ENCODE measurements at places on chromosomes 3 and 15.

GRCh38 chr15:57640930-57641682 is 49.4 kb downstream of the MYZAP start:
- no peak for DNase-seq

- no peak for DNase-seq
These were observed 267.9 kb downstream of the CHST2 start for GRCh38 chr3:143387425-143387824.

DNA sequence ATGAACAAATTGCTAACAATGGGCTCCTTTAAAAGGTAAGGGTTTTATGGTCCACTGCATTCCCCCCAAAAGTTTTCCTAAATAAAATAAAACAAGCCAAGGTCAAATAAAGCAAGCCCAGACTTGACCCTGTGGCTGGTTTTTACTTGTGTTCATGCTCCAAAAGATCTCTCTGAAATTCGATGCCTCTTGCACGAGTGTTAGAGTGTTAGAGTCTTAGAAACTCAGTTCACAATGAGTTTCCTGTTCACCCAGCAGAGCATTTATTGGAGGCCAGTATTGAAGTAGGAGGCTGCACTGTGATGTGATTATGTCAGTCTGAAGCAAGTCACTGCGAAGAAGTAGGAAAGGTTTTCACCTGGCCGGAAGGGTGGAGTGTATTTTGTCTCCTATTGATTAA is 59.9 kb upstream of the LRTM1 start:
- no peak for DNase-seq

DNA sequence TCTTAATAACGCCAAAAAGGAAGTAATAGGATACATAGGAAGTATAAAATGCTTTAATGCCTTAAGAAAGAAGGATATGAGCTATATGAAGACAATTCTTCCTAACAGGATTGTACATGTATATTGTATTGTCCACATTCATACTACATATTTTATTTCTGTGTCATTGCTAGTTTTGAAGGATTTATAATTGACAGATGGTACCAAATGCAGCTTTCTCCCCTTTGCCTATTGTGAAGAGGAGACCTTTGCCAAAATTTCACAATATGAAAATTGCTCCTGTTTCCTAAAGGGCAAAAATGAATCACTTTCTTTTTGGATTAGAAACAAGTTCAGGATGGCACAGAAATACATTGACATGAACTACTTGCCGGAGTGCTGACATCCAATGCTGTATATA is 34.8 kb upstream of the EOMES start:
- no peak for DNase-seq

GRCh38 chr3:48966876-48967361 is 23.1 kb upstream of the P4HTM start:
- peak; percentile 54 for DNase-seq

DNA sequence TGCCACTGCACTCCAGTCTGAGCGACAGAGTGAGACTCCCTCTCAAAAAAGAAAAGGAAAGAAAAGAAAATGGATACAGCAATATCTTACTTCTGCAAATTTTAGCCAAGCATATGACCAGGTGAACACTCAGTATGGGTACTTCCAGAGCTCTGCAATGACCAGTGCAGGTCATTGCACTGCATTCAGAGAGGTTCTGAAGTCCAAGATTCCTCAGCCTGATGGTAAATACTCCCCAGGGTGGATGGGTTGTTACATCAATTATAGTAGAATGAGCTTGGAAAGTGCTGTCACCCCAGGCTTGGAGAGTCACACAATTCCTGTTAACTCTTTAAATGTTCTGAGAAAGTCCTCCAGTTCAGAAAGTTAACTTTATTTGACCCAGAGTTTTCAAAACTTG is 103.7 kb downstream of the RPLP1 start:
- DNase-seq, result no peak

GRCh38 chr15:57890878-57891277 is 174.6 kb downstream of the ALDH1A2 start:
- no peak for DNase-seq

DNA sequence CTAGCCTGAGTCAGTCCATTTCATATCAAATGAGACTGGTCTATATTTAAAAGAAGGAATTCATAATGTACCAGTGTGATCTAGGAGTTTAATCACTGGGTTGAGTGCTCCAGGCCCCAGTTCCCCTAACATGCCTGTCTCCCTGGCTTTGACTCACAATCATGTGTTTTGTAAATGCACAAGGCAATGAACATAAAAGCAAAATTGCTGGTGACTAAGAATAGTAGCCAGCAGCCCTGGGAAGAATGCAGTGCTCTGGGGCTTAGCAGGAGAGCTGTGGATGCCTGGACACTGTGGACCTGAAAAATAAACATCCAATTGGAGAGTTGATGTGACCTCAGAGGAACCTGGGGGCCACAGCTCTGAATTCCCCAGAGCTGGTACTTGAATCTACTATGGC is 50.3 kb downstream of the SYNPR start:
- DNase-seq, result no peak

DNA sequence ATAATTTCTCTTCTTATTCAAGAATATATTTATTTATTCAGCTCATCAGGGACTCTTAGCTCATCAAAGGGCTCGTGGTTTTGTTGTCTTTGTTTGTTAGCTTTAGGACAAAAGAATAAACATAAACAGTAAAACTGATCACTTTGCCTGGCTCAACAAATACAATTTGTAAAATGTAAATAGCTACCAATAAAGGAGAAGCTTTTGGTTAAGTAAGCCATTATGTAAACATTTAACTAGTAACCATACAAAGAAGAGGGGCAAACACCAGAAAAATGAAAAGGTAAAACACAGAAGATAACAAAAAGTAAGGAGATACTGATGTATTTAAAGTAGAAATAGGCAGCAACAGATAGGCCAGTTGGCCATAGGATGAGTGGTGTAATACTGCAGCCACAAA is 761.7 kb downstream of the ROBO1 start:
- no peak for DNase-seq

DNA sequence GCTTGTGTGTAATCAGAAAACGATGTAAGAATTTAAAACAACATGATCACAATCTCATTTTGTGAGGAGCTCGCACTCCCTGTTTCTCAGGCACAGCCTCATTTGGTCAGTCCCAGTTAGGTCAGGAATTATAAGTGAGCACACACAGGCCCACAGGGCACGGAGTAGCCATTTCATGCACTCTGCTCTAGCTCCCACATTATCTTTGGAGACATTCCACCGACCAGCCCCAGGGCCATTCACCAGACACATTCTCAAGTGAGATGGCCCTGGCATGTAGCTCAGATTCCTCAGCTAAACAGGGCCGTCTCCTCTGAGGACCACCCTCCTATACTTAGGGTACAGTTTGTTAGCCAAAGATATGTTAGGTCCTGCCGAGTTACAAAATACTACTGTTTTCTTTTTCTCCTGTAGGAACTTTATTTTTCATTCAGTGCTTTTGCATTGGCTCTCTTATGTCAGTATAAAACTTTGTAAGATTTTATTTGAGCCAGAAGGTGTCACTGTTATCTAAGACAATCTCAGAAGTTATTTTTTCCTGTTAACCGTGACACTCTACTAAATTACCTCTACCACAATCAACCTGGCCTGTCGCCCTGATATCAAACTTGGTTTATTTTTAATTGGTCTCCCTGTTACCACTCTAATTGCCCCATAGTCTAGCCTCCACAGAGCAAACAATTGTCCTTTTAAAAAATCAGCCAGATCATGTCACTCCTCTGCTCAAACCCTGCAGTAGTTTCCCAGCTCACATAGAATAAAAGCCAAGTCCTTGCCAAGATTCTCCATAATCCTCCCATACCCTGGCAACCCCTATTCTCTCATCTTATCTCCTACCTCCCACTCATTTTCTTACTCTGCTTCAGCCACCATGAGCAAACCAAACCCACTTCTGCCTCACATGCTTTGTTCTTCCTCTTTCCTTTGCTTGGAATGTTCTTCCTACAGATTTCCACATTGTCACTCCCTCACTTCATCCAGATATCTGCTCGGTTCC is 105.7 kb downstream of the PPP2R3A start:
- DNase-seq, result no peak

- DNase-seq, result no peak
These were observed 11.5 kb downstream of the LIPC start for GRCh38 chr15:58443308-58443707.

DNA sequence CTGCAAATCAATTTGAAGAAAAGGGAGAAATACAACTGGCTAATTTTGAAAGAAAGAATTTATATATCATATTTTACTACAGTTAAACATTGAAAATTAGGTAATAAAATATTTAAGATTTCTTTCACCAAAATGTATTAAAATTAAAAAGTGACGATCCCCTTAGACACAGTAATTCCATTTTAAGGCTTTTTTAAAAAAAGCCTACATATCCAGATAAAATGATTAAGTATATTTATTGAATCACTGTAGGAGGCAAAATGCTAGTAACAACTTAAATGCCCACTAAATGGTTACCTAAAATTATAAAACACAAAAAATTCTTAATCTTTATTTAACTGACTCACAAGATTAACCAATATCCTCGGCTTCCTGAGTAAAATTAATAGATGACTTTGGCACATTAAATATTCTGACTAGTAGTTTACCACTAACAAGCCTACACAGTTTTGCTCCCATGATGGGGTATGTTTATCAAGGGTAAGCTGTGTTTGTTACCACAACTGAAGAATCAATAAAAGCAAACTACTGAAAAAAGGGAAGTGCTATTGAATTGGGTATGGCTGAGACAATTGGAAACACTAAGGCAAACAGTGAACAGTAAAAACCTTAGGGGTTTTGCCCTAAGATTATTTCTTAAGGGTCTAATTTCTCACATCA is 28.4 kb downstream of the ANKRD28 start:
- DNase-seq, result no peak

DNA sequence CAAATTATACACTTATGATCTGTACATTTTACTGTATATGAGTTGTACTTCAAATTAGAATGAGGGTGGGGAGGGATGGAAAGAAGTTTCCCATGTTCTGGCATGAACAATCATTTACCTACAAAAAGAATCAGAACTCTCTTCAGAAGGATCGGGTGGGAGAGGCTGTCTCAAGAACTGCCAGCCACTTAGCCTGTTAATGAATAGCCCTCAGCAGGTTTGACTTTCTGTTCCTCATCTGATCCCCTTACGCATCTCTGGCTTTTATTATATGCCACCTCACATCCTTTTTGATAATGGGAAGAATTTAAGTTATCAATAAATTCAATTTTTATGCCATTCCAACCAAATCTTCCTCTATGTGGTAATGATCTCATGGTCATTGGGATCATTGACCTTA is 168.3 kb upstream of the TGFBR2 start:
- no peak for DNase-seq

- peak; percentile 11 for DNase-seq
These were observed 41.4 kb upstream of the EIF1B start for GRCh38 chr3:40267937-40268724.

DNA sequence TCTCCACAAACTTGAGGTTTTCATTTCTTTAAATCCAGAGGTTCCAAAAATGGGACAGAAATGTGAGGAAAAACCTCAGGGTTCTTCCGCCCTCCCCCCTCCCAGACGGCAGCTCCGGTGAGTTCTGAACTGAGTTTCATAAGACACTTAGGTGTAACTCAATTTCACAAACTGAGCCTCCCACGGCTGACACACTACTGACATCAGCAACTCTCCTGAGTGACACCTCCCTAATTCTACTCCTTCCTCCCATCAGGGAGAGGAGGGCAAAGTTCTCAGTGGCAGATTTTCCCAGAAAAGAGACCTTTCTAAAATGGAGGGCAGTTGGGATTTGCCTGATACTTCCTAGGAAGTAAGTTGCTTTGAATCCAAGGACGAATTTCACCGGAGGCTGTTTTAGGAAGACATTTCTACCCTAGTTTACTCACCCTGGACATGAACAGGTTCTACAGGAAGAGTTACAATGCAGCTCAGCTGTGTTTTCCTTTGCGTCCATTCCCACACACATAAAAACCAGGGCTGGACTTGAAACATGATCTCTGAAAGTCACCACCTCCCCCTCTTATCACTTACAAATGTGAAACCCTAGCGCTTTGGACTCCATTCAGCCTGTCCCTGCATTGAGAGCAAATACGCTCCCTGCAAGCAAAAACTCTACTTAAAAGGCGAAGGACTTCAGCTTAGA is 78.1 kb upstream of the LMOD3 start:
- peak; percentile 73 for DNase-seq

DNA sequence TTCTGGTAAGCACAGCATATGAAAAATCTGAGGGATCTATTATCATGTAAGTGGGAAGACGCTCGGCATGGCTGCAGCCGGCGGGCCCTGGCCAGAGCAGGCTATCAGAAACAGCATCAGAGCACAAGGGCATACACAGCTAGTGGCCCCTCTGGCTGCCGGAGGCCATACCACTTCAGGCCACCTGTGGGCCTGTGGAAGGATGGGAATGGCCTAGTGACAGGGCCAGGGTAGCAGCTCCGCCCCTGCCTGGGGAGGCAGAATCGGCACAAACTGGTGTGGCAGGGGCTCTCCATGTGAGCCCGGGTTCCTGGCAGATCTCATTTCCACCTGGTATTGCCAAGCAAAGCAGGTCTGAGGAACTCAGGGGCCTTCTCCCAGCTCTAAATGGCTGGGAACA is 46.4 kb downstream of the SH3BP5 start:
- no peak for DNase-seq

DNA sequence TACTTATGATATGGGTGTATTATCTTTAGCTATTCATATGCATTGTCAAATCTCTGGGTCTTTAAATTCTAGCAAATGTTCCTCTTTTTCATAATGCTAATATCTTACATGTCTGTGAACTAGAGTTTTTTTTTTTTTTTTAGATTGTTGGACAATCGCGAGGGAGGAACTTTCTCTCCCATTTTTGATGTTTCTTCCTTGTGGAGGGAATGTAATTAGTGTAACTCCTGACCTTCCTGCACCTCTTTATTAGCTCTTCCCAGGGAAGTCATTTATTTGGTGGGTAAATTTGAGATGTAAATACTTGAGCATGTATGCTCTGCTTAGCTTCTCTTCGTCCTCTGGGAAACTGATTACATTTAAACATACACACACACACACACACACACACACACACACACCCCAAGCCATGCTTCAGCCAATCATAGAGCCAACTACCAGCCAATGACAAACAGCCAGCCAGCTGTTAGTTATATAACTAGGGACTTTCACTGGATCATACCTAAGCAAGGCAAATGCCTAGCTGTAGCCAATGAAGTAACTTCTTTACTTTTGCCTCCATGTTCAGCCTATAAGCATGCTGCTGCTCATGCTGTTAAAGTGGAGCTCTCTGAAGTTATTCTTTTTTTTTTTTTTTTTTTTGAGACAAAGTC is 8.3 kb upstream of the USP8 start:
- DNase-seq, result no peak

DNA sequence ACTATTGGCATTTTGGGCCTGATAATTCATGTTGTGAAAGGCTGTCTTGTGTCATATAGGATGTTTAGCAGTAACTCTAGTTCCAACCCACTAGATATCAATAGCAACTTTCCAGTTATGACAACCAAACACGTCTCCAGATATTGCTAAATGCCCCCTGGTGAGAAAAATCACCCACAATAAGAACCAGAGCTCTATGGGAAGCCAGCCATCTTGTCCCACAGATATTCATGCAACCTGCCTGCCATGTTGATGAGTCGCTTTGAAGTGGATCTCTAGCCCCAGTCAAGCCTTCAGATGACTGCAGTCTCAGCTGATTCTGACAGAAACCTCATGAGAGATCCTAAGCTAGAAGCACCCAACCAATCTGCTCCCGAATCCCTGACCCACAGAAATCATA is 5.6 kb upstream of the TNIK start:
- DNase-seq, result no peak

Measured in left colon (tissue), 2 donors.